GM12891 (cell line): ENCODE measurements at places on chromosomes 1 and 21.

DNA sequence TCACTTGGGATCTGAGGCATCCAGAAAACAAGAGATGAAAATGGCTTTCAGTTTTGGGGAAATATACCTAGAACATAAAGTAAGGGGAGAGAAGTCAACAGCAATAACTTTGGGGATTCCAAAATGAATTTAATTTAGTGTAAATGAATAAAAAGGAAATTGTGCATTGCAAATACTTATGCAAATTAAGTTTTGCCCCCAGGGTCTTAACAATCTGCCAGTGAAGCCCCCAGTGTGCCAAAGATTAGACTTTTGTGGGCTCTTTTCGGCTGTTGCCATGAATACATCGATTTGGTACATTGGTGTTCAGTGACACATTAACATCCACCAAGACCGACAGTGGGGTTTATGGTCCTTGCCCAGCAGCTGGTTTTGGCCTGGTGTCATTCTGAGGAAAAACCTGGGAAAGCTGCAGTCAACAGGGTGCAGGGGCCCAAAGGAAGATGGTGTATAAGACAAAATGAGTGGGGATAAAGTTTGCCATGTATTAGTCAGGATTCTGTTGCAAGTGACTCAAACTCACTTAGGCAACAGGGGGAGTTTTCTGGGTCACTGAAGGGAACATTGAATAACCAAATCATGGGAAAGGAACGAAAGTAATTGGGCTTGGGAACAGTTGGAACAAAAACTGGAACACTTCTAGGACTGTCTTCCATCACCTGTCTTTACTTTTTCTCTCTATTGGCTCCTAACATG is 30.2 kb upstream of the IGSF3 start:
- no peak for DNase-seq

DNA sequence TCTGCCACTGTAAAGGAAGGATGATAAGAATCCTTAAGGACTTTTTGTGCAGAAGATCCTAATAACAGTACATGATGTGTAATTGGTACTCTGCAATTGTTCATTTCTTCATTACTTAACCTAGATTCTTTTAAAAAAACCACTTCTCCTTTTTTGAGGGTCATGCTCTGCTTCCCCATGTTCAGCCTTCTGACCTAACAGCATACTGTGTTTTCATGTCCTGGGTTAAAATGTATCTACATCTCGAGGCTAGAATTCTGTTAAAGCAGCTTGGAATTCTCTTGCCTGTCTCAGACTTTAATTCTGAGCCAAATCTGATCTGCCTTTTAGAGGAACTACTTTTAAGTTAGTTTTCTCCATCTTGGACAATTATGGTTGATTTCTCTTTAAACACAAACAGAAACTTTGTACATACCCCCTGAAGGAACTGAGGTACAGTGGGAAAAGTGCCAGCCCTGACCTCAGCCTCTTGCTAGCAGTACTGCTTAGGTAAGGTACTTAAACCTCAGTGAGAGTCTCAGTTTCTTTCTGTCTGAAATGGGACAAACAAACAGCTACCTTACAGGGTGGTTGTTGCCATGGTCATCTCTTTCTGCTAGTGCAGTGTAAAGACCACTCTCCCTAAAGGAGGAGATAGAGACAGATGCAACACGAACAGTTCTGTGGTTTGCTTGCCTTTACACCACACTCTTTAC is 103.2 kb upstream of the DYNLT5 start:
- DNase-seq, result no peak

GRCh38 chr1:19071674-19072281 is 115.3 kb upstream of the IFFO2 start:
- DNase-seq, result no peak

DNA sequence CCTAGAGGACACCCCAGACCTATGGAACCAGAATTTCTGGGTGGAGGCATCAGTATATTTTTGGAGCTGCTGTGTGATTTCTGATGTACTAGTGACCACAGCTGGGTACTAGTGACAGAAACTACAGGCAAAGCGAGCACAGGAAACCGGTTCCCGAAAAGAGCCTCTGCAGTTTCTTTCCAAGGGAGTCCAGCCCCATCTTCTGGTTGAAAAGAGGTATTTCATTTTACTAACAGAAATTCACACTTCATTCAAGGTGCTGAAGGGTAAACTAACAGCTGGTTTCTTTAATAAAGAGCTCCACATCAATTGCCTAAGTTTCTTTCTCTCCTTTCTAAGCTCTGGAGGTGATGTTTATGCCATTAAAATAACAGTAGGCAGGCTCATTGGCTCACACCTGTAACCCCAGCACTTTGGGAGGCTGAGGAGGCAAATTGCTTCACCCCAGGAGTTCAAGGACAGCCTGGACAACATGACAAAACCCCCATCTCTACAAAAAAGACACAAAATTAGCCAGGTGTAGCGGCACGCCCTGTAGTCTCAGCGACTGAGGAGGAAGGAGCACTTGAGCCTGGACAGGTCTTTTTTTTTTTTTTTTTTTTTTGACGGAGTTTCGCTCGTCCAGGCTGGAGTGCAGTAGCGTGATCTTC is 22.0 kb downstream of the THAP3 start:
- DNase-seq, result peak; percentile 55

GRCh38 chr1:36092166-36092797 is 3.6 kb downstream of the ADPRS start:
- DNase-seq, result no peak

DNA sequence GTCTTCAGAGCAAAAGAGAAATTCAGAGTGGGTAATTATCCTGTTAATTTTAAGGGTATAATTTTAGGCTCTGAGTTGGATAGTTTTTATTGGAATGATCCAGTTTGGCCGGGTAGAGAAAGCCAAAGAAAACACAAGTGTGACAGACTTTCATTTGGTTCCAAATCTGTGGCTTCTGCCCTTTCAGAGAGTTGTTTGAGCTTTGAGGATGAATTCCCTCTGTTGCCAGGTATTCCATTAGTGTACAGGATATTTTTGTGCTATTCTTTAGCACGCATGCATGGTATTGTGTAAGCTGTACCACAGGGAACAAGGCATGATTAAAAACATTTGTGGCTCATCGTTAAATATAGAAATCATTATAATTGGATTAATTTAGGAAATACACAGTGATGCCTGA is 384.4 kb downstream of the ADGRL2 start:
- DNase-seq, result no peak

DNA sequence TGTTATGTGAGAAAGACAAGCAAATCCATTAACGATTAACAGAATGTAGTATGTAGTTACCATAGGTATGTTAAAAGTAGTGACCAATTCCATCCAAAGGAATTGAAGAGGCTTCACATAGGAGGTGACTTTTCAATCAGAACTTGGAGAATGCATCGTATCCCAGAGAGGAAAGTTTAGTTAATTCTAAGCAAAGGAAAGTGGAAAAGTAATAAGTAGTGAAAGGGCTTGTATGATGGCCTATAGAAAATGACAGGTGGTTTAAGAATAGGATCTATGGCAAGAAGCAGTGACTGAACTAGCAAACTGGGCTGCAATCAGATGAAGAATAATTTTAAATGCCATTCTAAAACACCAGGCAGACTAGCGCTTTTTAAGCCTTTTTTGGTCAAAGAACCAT is 16.6 kb downstream of the SCMH1 start:
- no peak for DNase-seq

GRCh38 chr1:2596530-2597333 is 10.2 kb downstream of the PRXL2B start:
- peak; percentile 10 for DNase-seq

GRCh38 chr1:241475671-241476070 is 43.9 kb downstream of the FH start:
- DNase-seq, result no peak

DNA sequence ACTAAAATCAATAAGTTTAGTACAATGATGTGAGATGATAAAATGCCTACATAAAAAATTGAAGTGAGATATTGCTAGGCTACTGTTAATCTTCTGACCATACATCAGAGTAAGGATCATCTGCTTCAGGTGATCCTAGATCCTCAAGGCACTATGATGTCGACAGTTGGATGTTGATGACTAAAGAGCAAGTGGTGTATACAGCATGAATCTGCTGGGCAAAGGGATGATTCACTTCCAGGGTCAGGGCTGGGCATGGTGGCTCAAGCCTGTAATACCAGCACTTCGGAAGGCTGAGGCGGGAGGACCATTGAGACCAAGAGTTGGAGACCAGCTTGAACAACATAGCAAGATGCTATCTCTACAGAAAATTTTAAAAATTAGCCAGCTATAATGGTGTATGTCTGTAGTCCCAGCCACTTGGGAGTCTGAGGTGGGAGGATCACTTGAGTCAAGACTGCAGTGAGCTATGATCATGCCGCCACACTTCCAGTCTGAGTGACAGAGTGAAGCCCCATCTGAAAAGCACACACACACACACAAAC is 24.6 kb downstream of the NUF2 start:
- DNase-seq, result no peak

DNA sequence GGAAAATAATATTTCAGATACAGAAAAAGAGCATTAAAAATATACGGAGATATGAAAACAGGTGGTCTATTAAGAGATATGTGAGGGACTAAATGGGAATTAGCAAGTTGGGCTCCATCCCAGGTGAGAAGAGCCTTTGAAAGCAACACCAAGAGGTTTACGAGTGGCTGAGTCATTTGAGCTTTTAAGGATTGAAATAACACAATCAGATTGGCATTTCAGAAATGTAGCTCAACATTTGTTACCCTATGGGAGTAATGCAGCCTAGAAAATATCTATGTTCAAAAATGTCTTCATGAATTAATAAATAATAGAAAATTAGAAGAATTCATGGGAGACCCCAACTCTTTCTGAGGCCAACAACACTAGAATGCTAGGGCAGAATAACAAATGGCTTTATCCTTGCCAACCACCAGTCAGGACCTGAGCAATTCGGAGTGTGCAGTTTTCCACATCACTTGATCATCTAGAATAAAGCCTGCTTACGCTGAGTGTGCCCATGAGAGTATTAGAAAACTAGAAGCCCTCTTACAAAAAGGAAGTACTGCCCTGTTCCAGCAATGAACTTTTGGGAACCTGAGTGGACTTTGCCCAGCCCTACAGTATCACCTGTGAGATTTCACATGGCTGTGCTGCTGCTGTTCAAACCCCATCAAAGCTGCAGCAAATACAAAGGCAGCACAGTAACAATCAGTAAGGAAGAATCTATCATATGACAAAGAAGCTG is 538.0 kb upstream of the CAMK1G start:
- DNase-seq, result no peak

DNA sequence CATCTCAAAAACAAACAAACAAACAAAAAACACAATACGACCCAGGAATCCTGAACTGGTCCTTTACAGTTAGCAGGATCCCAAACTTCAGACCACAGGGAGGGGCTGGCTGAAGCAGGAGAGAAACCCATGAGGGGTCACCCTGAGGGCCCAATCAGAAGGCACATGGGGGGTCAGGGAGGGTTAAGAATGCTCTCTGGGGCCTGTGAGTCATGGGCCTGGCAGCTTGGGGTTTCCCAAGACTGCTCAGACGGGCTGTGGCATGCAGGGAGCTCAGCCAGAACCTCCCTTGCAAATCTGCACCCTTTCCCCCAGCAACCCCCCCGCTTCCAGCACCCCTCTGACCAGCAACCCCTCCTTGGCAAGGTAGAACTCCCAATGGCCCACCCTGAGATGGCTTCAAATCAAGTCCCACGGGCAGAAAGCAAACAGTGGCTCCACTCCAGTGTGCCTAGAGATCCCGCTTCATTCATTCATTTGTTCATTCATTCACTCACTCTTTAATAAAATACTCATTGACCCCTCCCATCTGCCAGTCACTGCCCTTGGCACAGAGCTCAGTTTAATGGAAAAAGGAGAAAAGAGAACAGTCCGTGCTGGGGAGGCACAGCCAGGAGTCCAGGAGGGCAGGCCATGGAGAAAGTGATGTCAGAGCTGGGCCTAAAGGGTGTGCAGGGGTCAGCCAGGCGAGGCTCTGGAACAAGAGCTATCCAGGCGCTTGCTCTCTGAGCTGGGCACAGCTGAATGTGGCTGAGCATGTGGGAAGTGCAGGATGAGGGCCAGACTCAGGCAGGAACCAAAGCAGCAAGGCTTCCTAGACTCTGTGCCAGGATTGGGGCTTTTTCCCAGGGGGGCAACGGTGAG is 8.2 kb downstream of the UQCRHL start:
- no peak for DNase-seq

DNA sequence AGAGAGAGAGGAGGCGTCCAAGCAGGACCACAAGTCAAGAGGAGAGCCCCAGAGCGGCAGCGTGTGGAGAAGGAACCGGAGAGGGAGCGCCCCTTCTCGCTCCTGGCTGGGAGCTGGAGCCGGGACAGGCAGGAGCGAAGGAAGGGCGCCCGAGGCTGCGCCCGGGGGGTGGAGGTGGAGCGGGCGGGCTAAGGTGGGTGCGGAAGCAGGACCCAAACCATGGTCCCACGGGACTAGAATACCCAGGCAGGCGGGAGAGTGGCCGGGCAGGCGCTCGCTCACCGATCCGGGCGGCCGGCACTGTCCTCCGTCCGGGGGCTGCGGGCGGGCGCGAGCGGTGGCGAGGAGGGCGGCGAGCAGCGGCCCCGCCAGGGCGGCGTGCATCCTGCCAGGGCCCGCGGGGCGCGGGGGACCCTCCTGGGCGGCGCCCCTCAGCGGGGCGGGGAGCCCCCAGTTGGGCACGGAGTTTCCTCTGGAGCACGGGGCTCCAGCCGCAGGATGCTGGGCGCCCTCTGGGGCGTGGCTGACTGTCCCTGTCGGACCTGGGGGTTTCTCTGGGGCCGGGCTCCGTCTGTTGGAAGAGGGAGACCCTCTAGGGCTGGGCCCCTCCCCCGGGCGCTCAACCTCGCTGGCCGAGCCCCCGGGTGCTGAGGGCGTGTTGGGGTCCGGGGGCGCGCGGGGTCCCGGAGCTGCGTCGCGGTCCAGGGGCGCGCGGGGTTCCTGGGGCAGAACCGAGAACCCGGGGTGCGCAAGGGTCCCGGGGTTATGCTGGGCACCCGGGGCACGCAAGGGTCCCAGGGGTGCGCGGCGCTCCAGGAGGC is 569 bp downstream of the TRABD2B start:
- DNase-seq, result no peak

- no peak for DNase-seq
Measured at GRCh38 chr1:172342584-172343239, 77.8 kb upstream of the C1orf105 start.

- DNase-seq, result no peak
Measured at GRCh38 chr1:27643600-27644368, 8.8 kb upstream of the FGR start.

DNA sequence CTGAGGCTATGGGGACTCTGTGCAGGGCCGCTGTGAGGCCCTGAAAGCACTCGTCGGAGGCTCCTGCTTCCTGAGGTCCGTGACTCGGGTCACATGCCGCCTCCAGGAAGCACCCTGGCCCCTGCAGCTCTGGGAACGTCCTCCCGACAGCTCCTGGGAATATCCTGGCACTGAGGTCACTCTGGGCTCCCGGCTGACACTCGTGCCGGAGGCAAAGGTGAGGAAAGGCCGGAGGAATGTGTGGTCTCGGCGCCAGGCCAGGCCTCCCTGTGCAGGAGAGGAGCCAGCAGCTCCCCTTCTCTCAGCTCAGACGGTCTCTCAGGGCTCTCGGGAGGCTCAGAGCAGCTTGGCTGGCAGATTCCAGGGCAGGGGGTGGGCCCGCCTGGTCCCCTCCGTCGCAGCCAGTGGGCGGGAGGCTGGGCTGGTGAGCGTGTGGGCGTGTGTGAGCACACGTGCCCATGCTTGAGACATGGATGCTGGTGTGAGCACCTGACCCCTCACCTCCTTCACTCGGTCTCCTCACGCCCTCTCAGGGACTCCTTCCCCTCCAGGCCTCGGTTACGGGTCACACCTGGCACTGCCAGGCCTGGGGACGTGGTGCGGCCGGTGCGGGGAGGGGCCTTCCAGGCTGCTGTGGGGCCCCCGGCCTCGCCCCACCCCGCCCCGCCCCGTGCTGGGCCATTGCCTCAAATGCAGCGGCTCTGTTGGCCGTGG is 5.5 kb upstream of the RNF223 start:
- peak; percentile 76 for DNase-seq

GRCh38 chr1:89739844-89740216 is 81.0 kb upstream of the LRRC8D start:
- no peak for DNase-seq

- no peak for DNase-seq
Measured at GRCh38 chr1:29532285-29532684, 296.0 kb downstream of the PTPRU start.
